ENCODE measurements at places on chromosomes 7 and 10. TPM values are rescaled to one million over a fixed set of nuclear protein-coding genes. Genes with fewer than 3 reads are reported as not detected.

- no peak for DNase-seq
Observed at GRCh38 chr7:45055016-45055415, 33.8 kb downstream of the NACAD start.

DNA sequence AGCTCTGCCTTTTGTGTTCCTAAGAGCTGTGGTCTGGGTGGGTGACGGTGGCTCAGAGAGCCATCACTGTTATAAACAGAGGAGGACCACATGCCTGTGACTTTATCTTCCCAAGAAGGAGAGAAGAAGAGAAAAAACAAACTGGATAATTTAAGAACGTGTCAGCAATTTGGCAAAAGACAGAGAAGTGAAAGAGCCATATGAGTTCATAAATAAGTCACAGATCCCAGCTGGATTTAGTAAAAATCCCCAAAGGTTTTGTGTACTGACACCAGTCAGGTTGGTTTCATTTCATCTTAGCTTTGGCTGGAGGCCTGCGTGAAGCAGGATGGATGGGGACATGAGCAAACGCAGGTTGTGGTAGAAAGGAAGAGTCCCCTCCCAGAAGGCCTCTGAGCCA, 120.7 kb downstream of the CXCL12 start:
- DNase-seq = no peak

GRCh38 chr10:61541960-61542359, 88.8 kb upstream of the TMEM26 start:
- DNase-seq = no peak

DNA sequence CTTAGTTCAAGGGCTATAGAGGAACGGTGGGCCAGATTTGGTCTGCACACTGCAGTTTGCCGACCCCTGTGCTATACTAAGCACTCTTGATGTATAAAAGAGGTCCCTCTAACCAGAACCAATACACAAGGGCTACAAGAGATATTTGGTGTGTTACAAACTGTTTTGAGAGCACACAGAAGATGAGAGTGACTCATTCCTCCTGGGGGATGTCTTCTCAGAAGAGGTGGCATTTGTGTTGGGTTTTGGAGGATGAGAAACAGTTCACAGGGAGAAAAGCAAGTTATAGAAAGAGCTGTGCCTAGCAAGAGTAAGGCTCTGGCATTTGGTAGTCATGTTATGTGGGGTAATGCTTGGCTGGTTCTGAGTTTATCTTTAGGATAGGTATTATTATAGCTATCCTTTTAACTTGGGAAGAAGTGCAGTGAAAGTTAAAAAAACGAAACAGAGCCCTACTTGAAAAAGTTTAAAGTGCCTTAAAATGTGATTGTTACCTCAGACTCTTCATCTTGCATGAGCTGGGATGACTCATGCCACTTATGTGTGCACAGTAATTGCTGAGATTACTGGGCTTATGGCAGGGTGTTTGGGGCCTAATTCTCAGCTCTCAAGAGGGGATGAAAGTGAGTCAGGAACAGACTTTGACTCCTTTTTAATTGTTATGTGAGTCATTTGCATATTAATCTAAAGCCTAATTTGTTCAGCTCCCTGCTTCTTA, 160.4 kb downstream of the KIF20B start:
- peak; percentile 42 for DNase-seq

GRCh38 chr10:48494073-48494472, 110.8 kb downstream of the ARHGAP22 start:
- peak; percentile 23 for DNase-seq

EPO gene
- total RNA-seq = 0.30 TPM

Measured in PC-9 (cell line).